Hepatic stellate cell (primary cell): ENCODE measurements at places on chromosomes 12 and 14.

GRCh38 chr12:644818-645552, 18.3 kb downstream of the NINJ2 start:
- no peak for DNase-seq

GRCh38 chr12:46629331-46630229, 196.2 kb downstream of the SLC38A4 start:
- no peak for DNase-seq

GRCh38 chr12:131018019-131018620, 64.4 kb downstream of the ADGRD1 start:
- no peak for DNase-seq

DNA sequence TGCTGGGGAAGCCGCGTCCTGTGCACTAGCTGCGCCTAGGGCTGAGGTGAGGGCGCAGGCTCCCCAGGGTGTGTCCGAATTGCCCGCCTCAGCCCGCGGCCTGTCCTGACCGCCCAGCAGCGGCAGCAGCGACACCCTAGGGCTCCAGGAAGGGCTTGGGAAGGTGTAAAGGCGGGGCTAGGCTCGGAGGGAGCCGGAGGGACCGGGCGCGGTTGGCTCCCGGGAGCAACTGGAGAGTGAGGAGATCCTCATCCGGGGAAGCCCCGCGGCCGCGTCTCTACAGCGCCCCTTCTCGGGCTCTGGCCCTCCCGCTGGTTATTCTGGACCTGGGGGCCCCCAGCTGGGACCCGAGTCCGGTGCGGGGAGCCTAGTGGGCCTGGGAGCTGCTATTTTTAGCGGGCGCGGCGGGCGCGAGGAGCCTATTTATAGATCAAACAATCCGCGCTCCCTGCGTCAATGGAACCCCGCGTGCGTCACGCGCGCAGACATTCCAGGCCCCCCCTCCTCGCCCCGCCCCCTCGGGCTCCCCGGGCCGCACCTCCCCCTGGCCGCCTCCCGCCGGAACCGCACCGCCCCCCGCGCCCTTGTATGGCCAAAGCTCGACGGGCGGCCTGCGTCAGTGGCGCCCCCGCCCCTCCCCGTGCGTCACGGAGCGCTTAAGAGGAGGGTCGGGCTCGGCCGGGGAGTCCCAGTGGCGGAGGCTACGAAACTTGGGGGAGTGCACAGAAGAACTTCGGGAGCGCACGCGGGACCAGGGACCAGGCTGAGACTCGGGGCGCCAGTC, at the start of gene NR4A1:
Gene NR4A1, plus strand, starts transcription at position 685 of the 784 bp plus-strand sequence. CDS start 2,887 bp downstream, outside the sequence.
- DNase-seq = peak; percentile 99

GRCh38 chr14:28398506-28398905, 368.1 kb upstream of the FOXG1 start:
- no peak for DNase-seq

DNA sequence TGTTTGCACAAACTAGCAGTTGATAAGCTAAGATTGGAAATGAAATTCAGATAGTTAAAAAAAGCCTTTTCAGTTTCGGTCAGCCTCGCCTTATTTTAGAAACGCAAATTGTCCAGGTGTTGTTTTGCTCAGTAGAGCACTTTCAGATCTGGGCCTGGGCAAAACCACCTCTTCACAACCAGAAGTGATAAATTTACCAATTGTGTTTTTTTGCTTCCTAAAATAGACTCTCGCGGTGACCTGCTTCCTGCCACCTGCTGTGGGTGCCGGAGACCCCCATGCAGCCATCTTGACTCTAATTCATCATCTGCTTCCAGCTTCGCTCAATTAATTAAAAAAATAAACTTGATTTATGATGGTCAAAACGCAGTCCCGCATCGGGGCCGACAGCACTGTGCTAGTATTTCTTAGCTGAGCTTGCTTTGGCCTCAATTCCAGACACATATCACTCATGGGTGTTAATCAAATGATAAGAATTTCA, 335.6 kb downstream of the TMEM121 start:
- DNase-seq = no peak

DNA sequence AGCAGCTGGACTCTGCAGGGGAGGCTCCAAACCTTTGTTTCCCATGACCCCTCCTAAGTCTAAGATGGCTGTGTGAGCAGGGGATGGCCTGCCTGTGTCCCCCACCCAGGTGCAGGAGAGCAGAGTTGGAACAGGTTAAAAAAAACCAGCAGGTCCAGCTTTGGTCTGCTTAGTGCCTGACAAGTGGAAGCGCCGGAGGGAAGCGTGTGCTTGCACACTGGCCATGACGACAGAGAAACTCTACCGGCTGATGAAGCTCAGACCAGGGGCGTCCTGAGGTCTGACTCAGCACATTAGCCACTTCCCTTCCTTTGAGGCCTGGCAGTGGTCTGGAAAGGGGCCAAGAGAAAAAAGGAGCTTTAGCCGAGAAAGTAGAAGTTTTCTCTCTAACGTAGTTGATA, 280.1 kb downstream of the VRK1 start:
- DNase-seq = no peak

- DNase-seq = no peak
Observed at GRCh38 chr12:47741340-47741703, 16.0 kb upstream of the ENDOU start.

GRCh38 chr14:24095271-24096068, 1.4 kb downstream of the PCK2 start:
- DNase-seq = peak; percentile 77

- DNase-seq = no peak
Observed at GRCh38 chr12:69392179-69392928, 32.8 kb downstream of the YEATS4 start.

GRCh38 chr14:106842687-106843086, 1316.3 kb downstream of the TMEM121 start:
- DNase-seq = no peak

DNA sequence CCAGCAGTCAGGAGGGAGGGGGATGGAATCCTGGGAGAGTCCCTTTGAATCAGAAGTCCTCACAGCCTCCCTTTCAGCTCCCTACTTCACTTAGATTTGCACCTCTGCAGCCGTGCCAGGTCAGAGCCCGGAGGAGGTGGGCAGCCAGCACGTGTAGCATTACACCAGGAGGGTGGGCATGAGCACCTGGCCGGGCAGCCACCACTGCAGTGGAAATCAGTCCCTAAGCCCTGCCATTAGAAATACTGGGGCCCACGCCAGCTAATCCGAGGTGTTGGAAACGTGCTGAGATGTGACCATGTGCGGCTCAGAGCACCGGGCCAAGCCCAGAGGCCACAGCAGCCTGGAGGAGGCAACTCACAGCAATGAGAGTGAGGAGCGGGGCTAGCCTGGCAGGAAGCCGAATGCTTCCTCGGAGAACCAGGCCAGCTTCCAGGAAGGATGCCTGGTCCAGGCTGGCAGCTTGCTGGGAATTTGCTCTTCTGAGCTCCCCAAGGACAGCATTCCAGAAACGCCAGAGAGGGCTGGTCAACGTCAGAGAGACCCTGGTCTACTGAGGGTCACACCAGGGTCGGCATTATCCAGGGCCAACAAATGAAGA, 9.4 kb upstream of the CACNA2D4 start:
- DNase-seq = peak; percentile 69

GRCh38 chr14:49598189-49598484, 603 bp upstream of the LRR1 start:
- no peak for DNase-seq

GRCh38 chr12:58007875-58008274, 66.5 kb downstream of the ATP23 start:
- DNase-seq = no peak

GRCh38 chr12:62739266-62740015, 195.5 kb downstream of the PPM1H start:
- DNase-seq = no peak

- DNase-seq = no peak
Observed at GRCh38 chr12:126509572-126509971, 1444.3 kb downstream of the AACS start.

DNA sequence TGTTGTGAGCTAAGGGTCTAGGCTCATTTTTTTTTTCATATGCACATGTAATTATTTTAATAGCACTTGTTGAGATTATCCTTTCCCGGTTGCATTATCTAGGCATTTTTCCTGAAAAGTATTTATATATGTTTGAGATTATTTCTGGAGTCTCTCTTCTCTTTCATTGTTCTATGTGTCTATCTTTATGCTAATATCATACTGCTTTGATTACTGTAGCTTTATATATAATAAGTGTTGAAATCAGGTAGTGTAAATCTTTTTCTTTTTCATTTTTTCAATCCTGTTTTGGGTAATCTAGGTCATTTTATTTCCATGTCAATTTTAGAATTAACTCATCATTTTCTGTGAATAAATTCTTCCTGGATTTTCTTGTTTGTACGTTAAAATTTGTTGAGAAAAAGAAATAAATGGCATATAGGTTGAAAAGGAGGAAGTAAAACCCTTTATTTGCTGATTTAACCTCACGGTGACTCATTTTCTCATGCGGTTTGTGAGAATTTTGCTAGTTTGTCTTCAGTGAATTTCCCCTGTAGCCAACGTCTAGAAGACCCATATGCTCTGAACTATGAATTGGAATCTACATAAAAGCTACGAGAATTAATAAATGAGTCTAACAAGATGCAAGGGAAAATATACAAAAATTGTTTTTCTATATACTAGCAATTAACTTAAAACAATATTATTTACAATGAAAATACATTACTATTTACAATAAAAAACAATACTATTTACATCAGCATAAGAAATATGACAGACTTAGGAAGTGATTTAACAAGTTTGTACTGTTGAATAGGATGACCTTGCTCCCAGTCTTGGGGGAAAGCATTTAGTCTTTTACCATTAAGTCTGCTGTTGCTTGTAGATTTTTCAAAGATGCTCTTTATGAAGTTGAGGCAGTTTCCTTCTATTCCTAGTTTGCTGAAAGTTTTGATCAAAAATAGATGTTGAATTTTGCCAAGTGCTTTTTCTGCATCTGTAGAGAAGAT, 105.0 kb downstream of the SNAPC1 start:
- no peak for DNase-seq

- no peak for DNase-seq
Observed at GRCh38 chr12:6784296-6784695, 5.0 kb upstream of the CD4 start.

- DNase-seq = no peak
Observed at GRCh38 chr12:50824914-50825313, 17.8 kb upstream of the TMPRSS12 start.

GRCh38 chr12:123134826-123135225, 16.1 kb downstream of the PITPNM2 start:
- DNase-seq = no peak

DNA sequence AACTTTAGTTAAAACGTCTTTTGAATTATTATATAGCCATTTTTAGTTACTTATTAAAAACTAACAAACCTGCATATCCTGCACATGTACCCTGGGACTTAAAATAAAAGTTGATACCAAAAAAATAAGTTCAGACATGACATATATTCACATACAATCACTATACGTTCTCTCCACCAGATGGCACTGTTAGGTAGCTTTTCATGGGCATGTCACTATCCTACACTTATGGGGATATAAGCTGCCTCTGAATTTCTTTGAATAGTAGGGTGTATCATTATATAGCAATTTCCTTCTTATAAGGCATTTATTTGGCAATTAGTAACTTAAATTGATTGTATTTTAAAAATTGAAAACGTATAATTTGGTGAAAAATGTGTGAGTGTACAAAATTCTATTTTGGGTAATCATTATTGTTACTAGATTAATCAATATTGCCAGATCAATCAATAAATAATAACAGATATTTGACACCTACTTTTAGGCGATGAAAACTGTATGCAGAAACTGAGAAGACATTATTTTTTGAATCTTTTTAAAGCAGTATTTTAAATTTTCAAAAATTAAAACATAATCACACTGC, 31.8 kb upstream of the OR10A7 start:
- peak; percentile 8 for DNase-seq

DNA sequence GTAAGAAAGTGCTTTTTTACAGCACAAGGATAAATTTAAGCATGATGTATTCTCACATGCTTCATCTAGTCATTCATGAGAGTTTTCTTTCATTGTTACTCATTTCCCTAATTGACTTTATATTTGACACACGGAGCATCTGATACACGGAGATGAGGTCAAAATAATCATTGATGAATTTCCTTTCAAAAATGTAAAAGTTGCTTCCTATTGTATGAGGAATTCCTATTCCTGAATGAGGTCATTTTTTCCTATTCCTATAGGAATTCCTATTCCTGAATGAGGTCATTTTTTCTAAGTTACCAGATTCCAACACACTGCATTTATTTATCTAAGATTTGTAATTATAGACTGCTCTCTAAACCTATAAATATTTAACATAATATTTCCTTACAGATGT, 316.7 kb upstream of the KITLG start:
- DNase-seq = peak; percentile 5

GRCh38 chr12:122517877-122518276, 8.9 kb downstream of the RSRC2 start:
- DNase-seq = peak; percentile 24

- no peak for DNase-seq
Observed at GRCh38 chr14:69680297-69680696, 68.9 kb downstream of the SUSD6 start.

- DNase-seq = no peak
Observed at GRCh38 chr14:49319810-49320209, 266.4 kb downstream of the RPS29 start.

DNA sequence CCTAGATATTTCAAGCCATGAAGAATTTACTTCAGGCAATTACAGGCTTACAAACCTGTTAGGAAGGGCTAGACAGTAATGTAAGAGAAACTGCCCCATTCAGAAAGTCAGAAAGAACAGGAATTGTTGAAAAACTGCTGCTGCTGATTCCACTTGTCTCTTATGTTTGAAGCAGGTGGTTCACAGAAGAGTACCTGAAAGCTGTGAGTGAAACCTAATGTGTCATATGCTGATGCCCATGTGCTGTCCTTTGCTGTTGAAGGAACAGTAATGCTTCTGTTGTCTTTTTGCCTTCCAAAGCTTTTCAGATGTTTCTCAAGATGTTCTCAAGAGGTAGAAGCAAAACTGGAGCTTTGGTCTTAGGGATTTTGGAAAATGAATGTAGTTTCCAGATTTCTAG, 39.0 kb downstream of the MNAT1 start:
- DNase-seq = no peak

DNA sequence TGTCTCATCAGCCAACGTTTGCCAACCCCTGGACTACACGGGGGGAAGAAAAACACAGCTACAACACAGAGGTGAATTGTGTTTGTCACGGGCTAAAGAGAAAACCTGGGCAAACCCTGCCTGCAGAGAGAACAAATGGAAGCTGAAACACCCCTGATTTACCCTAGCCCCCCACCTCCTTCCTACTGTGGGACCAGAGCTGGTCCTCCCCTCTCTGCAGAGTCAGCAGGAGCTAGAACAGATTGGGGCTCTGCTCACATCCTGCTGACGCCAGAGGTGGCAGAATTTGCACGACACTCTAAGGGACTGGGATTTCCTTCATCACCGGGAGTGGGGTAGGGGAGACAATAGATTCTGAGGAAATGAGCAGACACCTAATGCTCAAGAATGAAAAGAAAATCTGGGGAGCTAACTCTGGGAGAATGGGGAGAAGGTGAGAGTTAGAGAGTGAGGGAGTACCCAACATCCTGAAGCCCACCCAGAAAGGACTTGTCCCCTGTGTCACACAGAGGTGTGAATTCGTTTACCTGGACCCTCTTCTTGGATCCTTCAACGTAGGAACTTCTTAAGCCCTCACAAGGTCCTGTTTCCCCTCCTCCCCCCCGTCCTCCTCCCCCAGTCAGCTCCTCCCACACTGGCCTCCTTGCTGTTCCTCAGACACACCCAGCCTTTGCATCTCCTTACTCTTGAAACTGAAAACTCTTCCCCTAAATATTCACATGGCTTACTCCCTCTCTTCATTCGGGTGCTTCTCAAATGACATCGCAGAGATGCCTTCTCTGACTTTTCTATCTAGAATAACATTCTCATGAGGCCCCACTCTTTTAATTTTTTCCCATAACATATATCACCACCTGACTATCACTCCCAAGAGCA, 26.2 kb upstream of the CDKN3 start:
- DNase-seq = no peak
